ENCODE measurements at places on chromosomes 1 and 21.

DNA sequence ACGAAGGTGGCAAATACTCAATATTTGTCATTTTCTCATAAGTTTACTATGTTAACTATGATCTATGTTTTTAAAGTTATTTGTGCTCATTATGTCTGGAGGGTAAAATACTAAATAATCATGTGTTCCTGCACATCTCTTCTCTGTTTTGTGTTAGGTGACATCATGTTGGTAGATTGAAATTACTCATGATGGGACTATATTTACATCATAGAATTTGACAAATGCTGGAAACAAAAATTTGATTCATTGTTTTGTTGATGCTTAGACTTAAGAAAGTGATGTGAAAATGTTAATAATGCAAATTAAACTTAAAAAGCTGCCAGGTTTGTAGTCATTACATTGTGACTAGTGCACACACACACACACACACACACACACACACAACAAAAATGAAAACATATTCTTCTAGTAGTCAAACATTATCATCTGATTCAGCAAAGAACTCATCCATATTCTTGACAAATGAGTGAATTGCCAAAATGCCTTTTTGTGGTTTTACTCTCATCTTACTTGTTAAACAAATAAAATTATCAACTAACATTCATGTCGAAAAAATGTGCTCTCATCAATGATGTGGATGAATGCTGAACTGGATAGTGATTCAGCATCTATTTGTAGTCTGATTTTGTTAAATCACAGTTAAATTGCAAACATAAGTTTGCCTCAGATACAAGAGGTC lies 870.7 kb downstream of the BRINP3 start:
- DNase-seq: no peak

DNA sequence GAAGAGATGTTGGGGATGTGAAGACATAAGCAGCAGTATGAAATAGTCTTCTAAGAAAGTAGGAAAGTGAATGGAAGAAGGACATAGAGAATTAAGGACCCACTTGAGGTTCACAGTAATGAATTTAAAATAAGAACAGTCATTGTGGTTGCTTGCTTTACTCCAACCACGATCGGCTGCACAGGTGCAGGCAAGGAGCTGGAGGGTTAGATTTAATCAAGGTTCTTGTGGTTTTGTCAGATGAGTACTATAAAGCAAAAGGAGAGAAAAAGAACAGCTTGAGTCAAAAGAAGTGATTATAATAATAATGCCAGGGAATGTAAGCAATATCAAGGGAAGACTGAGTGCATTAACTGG lies 46.1 kb upstream of the RBM34 start:
- DNase-seq: no peak

GRCh38 chr1:12006167-12006921 lies 13.0 kb upstream of the MIIP start:
- no peak for DNase-seq

DNA sequence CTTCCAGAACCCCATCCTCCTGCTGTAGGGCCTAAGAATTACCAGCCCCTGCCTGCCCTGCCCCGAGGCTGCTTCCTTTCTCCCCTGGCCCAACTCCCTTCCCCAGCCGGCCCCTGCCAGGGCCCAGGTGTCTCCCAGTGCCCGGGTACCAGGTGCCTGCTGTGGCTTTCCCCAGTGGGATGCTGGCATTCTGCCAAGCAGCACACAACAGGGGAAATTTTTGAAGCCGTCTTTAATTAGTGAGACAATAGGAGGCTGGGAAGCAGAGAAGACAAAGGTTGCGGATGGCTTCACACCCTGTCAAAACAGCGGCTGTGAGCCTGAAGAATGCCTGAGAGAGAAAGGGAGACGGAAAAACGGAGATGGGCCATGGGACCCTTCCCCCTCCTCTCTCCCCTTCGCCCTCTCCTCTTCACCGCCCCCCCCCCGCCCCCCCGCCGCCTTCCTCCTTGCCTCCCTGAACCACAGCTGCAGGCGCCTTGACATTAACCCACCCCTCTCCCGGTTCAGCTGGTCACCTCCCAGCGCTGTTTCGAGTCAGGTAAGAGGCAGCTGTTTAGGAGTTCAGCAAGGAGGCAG lies 33.6 kb downstream of the LRRN2 start:
- no peak for DNase-seq

- DNase-seq: no peak
Measured at GRCh38 chr1:180936110-180937011, 23.7 kb downstream of the KIAA1614 start.

DNA sequence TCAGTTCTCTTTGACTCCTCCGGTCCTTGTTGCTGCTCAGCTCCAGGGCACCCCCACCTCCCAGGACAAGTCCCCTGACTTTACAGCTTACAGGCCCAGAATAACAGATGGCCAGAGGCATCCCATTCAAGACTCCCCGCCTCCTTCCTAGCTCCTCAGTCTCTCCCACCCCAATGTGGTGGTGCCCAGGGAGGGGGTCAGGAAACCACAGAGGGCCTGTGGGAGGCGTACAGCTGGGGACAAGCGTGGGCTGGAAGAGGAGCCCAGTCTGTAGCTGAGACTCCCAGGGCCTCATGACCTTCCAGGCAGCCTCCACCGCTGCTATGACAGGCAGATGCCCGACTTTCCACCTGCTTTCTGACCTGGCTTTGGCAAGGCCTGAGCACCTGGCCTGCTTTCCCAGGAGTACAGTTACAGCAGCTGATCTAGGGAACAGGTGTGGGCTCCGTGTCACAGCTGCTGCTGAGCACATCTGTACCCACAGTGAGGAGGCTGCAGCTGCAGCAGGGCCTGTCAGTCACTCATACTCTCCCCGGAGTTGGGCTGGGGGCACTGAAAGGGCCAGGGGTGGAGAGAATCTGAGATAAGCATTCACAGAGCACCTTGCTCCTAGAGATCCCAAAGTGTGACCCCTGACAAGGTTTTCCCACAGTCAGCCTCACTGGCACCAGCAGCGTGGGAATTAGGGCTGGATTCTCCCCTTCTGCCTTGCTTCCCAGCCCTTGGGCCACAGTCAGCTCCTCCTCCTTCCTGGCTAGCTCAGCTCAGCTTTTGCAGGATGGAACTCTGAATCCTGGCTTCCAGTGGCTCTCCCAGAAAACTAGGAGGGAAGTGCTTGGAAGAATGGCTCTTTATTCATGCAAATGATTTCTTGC lies 7.1 kb upstream of the NAV1 start:
- no peak for DNase-seq

GRCh38 chr21:37765221-37765900 lies 150.9 kb downstream of the KCNJ6 start:
- DNase-seq: no peak

GRCh38 chr1:67557696-67558448 lies 127.1 kb upstream of the GADD45A start:
- no peak for DNase-seq

DNA sequence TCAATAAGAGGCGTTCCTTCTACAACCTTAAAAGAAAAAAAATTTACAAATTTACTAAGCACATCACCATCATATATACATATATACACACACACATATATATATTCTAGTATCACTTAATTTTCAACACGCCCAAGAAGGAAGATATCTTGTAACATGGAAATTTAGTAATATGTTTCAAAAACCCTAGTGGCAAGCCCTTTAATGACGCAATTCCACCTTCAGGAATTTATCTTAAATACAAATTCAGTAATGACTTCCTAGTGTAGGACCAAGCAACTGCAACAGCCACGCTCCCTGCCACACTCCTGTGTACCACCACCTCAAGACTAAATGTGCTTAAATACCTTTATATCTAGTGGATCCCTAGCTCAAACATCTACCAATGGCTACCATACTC lies 12.5 kb downstream of the LBR start:
- no peak for DNase-seq

DNA sequence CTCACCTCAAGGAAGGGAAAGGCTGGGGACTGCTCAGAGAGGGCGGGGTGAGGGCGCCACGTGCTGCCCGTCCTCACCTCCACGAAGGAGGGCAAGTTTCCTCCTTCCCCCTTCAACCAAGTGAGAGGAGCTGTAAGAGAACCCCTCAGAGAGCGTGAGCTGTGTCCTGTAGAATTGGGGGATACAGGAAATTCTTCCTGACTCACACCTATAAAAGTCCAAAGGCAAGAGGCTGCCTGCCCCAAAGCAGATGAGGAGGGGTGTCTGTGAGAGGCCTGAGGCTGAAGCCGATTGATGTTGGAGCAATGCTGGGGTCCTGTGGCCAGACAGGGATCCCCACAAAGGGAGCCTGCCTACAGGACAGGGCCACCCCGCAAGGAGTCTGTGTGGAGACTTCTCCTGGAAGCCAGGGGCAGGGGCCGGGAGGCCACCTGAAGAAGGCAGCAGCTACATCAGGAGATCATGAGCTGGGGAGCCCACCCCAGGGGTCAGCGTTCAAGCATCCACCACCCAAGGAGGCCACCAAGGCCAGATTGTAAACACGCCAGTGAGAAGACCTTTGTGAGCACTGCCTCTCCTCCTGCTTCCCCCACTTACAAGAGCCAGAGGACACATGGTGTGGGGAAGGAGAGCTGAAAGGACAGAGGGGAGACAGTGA lies 27.7 kb downstream of the S100A6 start:
- DNase-seq: no peak

- DNase-seq: no peak
Measured at GRCh38 chr1:161921990-161922389, 101.7 kb downstream of the OLFML2B start.

GRCh38 chr21:16180614-16181013 lies 450.8 kb downstream of the USP25 start:
- no peak for DNase-seq

DNA sequence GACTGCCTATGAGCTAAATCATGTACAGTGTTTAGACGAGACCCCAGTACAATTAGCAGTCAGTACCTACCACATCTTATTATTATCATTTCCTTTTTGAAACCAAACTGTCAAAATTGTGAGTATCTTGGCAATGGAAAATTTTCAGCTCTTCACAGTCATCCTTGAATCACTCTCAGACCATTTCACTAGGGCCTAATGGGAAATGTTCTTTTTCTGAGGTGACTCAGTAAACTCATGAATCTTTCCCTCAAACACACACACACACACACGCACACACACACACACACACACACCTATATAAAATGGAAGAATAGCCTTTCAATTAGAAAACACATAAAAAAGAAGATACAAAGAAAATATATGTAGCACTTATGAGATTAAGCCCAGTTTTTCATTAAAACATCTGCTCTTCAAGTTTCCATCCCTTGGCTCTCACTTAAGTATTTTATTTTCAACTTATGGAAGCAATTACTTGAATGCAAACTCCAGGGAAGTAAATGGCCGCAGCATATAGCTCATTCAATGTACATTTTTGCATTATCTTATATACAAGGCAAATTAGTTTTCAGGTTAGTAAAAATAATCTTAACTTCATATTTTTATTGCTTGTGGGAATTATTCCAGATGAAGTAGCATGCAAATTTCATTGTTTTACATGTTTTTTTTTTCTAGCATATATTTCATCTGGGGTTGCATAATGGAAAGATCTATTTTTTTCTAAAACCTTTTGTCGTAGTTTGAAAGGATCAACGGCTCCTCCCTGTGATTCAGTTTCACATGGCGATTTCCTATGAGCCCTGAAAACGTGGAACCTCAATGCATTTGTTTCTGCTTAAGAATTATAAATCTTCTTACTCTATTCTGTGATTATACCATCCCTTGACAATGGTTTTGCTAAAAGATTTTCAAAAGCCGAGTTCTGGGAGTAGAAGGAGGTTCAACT lies 46.3 kb upstream of the TMPRSS15 start:
- DNase-seq: no peak

GRCh38 chr1:25675729-25676476 lies 59.3 kb downstream of the MAN1C1 start:
- DNase-seq: peak; percentile 68

- no peak for DNase-seq
Measured at GRCh38 chr1:162943622-162944021, 82.6 kb upstream of the CCDC190 start.

- no peak for DNase-seq
Measured at GRCh38 chr1:203422116-203422515, 53.5 kb upstream of the PRELP start.

GRCh38 chr21:39484711-39485276 lies 33.0 kb downstream of the SH3BGR start:
- no peak for DNase-seq

GRCh38 chr1:161227196-161227871 lies 1.5 kb downstream of the TOMM40L start:
- peak; percentile 72 for DNase-seq

- no peak for DNase-seq
Measured at GRCh38 chr1:165915932-165916348, 88.5 kb downstream of the UCK2 start.

- DNase-seq: no peak
Measured at GRCh38 chr1:158961178-158961577, 29.8 kb downstream of the PYHIN1 start.

DNA sequence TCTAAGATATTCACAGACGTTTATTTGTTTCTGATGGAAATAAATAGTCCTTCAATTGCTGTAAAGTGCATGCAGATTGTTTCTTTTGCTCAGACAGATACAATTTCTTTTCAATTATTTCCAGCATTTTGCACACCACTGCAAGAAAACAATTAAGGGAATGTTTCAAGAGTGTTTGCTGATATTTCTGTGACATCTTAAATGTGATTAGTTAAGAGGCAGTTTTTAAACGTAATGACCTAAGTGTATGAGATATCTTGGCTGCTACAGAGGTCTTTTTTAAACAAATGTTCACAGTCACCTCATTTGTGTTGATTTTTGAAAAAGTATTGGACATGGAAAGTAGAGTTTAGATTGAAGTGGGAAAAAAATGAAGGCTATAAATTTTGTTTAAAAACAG lies 262.3 kb upstream of the BRINP3 start:
- DNase-seq: no peak

DNA sequence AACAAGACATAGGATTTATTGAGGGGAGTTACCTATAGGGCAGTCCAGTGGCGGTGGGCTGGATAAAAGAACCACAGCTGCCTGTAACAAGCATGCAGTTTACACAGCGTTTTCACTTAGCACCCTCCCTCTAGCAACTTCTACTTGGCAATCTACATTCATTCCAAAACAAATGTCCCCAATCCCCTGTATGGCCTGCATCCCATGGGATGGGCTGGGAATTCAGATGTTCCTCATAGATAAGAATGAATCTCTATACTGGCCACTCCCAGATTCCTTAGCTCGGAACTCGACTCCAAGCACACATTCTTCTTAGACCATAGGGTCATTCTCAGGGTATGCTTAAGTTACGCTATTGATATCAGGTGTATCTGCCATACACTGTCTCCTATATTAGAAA lies 33.3 kb downstream of the PCP4 start:
- DNase-seq: no peak

GRCh38 chr1:50300297-50300696 lies 122.9 kb downstream of the DMRTA2 start:
- DNase-seq: no peak

DNA sequence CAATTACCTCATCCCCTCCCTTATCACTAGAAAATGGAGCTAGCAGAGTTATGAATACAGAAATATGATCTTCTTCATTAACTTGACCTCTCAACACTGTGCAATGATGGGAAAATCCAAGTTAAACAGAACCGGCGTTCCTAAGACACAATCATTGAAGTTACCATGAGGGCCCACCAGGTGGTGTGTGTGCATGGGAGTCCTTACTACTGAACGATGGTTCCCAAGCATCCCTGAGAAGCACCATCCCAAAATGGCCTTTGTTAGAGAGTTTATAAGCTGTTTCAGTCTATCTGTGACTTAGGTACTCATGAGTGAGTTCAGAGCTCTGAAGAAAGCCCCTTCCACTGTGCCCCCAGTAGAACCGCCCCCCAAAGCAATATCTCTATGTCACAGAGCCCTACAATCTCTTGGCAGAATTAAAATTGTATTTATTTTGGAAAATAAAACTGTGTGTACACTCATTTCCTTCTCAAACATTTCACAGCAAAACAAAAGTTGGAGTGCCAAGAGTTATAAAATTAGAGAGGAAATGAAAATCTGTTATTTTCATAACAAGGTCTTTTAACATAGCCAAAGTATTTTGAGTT lies 56.8 kb downstream of the PLD5 start:
- no peak for DNase-seq

Measured in stimulated activated CD8-positive, alpha-beta memory T cell treated with anti-CD3 and anti-CD28 coated beads, Interleukin-7, amount 100 ng/mL, for 4 hours (primary cell).